ENCODE measurements at places on chromosomes 1 and 21.

DNA sequence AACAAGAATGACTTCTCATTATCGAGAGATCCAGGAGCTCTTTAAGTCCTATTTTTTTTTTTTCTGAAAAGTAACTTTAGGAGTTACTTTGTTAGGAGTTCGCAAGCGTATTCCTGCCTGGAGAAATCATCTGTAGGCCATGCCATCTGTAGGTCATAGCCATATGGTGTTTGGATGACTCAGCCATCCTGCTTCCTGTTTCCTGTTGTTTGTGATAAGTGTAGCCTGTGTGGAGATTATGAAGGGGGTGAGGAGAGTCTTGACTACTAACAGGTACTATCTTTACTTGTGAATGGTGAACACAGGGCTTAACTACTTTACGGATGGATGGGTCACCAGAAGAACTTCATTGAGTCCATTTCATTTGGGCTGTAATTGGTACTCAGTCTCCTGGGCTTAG lies 327.2 kb downstream of the PTPRU start:
- no peak for DNase-seq

- no peak for DNase-seq
Observed at GRCh38 chr1:18198260-18198659, 90.7 kb downstream of the IGSF21 start.

DNA sequence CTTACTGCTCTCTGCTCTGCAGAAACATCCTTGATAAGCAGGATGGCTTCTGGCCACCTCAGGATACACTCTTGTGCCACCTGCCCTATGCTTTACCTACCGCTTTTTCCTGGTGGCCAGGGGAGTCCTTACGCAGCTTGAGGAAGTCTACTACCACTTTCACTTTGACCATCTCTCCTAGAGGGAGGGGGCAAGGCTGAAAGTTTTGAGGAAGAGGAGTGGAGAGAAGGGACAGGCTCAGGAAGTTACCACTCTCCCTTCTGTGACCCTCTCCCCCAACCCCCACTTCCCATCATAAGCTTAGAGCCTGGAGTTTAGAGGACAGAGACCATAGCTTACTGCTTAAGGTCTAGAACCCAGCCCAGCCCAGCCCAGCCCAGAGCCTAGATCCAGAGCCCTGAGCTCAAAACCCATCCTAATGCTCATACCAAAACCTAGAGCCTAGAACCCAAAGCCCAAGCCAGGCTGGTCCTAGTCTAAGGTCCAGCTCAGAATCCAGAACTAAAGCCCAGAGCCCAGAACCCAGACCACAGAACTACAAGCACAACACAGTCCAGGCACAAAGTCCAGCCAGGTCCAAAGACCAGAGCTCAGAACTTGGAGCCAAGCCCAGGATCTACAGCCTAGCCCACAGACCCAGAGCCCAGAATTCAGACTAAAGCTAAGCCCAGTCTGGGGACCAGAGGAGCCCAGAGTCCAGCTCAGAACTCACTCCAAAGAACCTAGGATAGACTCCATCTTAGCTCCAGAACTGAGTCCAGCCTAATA lies 18.0 kb upstream of the MFSD2A start:
- no peak for DNase-seq

DNA sequence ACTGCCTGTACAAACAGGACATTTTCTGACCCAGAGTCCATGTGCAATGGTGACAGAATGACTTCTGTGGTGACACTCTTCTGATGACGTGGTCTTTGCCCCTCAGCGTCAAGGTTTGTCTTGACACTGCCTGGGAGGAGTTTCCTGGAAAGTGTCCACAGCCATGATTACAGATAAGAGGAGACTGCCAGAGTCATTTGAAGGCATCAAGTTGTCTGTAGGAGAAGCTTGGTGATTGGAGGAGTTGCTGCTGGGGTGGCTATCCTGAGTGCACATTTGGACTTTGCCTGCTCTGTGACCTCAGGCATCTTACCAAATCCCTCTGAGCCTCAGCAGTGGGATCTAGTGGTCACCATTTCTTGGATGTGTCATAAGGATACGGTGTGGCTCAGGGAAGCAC lies 17.7 kb downstream of the TCHHL1 start:
- no peak for DNase-seq

- no peak for DNase-seq
Observed at GRCh38 chr1:41455479-41456332, 28.8 kb downstream of the EDN2 start.

DNA sequence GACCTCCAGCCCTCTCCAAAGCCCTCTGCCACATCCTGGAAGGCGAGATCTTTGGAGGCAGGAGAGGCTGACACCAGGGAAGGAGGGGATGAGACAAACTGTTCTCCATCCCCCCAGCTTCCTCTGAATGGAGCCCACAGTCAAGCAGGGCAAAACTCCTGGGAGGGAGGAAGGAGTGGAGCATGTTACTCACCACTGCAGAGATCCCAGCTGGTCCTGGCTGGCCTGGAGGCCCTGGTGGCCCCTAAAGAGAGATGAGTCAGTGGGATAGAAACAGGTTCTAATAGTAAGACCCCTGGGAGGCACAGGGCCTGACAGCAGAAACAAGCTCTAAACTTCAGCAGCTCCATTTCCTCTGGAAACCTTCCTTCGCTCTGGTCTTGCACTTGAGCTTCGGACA lies 14.0 kb upstream of the PEF1 start:
- DNase-seq: no peak

DNA sequence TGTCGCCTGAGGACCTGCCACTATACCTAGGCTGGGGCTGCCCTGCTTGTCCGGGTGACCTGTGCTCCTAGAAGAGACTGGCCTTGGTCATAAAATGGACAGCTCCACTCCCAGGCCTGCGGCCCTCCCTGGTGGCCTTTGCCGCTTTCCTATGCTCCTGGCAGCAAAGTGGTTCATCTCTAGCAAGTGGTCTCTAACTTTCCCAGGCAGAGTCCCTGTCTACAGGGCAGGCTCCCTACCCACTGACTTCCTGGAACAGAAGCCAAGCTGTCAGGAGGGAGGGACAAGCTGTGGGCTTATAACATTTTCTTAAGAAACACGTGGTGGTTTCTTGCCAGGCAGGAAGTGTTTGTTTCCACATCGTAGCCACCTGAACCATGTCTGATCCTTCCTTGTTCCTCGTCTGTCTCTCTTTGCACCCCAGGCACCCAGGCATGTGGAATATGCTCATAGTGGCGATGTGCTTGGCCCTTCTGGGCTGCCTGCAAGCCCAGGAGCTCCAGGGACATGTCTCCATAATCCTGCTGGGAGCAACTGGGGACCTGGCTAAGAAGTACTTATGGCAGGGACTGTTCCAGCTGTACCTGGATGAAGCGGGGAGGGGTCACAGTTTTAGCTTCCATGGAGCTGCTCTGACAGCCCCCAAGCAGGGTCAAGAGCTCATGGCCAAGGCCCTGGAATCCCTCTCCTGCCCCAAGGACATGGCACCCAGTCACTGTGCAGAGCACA lies 10.1 kb downstream of the H6PD start:
- no peak for DNase-seq

DNA sequence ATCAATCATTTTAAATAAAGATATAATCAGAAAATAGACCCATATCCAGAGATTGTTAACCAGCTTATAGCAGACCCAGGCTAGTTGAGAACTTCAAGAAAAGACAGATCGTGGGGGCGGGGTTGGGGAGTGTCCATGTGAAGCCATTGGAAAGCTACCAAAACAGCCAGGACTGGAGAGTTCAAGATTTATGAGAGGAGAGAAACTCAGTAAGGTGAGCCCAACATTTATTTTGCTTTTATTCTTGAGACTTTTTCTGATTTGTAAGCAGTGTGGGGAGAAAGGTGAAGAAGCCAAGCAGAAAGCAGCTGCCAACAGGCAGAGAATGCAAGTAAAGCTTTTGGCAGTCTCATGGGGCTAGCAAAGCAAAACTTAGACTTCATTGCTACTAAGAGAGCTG lies 179.9 kb downstream of the VPS13D start:
- no peak for DNase-seq

DNA sequence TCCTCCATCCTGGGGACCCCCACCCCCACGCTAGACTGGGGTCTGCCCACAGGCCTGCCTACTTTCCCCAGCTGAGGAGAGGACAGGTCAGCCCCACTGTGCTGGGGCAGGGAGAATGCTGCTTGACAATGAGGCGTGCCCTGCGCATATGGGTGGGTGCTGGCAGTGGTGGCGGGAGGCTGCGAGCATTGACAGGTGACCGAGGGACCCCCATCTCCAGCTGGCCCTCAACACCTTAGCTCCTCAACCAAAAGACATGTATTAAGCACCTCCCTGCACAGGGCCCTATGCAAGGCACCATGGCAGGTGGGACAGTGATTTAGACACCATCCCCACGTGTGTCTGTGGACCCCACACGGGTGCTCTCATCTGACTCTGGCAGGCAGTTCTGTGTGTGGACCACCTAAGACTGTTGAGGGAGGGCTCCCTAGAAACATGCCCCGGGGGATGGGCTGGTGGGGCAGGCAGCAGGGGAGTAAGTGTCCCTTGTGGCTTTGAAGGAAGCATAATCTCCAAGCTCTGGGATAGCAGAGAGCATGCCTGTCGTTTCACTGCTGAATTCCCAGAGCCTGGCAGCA lies 18.4 kb upstream of the ALX3 start:
- no peak for DNase-seq

DNA sequence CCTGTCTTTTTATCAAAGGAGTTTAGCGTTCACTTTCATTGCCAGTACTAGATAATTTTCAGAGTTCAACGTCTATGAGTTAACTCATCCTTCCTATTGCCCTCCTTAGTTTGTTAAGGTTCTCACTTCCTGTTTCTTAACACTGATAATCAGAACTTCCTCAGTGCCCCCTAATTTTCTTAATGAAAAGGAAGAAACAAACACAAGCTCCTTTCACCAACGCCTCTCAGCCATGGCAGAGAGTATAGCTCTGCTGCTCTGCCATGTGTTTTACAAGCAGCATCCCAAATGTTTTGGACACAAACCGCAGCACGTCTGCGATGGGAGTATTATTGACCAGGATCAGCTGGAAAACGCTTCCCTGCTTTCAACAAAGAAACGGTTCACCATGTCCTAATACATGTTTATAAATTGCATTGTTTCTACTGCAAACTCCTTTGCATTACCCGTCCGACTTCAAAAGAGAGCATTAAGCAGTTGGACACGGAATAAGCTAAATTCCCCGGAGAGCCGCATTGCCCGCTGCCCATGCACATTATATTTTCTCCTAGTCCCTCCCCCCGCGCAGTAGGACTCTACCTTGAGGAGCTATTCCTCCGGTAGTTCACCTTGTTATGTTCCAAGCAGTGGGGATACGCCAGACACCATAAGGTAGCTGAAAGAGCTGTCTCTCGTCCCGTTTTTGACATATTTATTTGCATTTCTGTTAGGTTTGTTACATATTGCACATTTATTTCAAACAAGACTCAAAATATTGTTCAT lies 561 bp downstream of the OLFM3 start:
- no peak for DNase-seq

DNA sequence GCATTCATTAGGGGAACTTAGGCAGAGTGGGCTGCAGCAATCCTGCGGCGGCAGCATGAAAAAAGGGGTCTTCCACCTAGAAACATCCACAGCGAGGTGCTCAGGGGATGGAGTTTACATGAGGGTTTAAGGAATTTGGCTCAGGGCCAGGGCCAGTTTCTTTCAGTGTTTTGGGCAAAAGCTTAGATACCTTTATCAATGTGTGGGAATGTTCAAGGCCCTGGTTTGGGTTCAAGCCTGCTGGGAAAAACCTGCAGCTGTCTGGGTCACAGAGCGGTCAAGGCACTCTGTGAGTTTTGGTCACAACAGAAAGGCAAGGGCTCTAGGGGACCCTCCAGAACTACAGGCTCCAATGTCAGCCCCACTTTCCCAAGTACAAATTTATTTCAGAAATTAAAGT lies 230.3 kb downstream of the DISC1 start:
- DNase-seq: no peak

DNA sequence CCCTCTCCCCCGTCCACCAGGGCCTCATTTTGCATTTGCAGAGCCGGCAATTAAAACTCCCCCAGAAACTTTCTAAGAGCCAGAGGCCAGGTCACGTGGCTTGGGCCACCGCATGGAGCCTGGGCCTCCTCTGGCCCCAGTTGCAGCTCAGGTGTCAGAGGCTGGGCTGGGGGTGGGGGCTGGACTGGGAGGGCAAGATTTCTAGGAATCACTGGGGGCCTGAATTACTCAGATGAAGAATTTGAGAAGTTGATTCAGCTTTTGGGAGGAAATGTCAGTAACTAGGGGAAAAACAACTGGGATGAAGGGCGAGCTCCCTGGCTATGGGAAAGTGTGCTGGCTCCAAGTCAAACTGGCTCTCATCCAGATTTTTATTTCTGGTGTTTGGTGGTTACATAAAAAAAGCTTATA lies 151.0 kb downstream of the CDC7 start:
- no peak for DNase-seq

GRCh38 chr1:199612976-199613774 lies 414.3 kb upstream of the NR5A2 start:
- no peak for DNase-seq

DNA sequence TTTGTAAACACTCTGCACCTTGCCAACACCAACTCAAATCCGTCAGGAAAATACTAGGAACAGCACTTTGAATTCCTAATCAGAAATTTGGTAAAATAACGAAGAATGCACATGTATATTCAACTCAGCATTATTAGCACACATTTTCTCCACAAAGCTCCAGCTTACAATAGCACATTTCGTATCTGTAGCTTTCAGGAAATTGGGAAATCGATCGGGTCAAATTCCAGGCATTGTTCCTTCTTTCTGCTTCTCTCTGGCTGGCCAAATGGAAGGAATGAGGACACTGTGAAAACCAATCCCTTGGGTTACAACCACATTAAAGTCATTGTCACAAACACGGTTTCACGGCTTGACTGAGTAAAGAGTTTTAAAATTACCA lies 58.6 kb downstream of the NPHP4 start:
- no peak for DNase-seq

DNA sequence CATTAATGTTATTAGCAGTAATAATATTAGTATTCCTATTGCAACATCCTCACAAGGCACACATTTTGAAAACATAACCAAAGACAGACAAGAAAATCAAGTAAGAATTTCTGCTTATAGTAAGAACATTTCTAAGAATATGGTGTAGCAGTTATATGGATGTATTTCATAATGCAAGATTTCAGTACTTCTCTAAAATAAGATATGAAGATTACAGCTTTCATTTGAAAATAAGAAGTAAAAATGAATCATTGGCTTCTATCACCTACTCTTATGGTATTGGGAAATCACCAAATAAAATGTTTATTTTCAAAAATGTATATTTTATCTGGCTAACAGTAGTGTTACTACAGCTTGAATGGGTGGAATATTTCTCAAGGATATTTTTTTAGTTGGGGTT lies 103.8 kb upstream of the USP25 start:
- DNase-seq: no peak

- no peak for DNase-seq
Observed at GRCh38 chr1:27292106-27292505, 29.9 kb upstream of the TMEM222 start.

- DNase-seq: no peak
Observed at GRCh38 chr1:193222056-193222615, 35.7 kb upstream of the B3GALT2 start.

DNA sequence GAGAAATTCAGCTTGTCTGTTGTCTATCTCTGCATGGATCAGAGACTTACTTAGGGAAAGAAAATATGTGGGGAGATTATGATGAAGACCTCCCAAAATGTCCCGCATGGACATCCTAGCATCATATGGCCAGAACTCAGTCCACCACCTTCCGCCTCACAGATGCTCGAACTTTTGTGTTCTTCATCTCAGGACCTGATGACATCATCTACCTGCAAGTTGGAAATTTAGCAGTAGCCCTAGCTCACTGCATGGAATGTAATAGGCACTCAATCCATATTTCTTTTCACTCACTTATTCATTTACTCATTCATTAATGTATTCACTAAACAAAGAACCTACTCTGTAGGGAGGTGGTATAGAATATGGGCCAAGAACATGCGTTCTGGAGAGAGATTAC lies 96.8 kb downstream of the CLIC6 start:
- DNase-seq: no peak

GRCh38 chr1:28144203-28145135 lies 32.0 kb downstream of the PTAFR start:
- DNase-seq: no peak
